Left lobe of liver (tissue), 2 donors: ENCODE measurements at places on chromosomes 12 and 14. TPM values are rescaled to one million over a fixed set of nuclear protein-coding genes. Genes with fewer than 3 reads are reported as not detected.

Gene MGST1
- 1,460 TPM for total RNA-seq

Gene NR1H4
- 61.6 TPM for total RNA-seq

Gene RNF212B
- total RNA-seq = not detected

Gene HOXC9
- not detected for total RNA-seq

Gene SCARB1
- total RNA-seq = 170 TPM

Gene AKT1
- 90.1 TPM for total RNA-seq

Gene RAB15
- 6.8 TPM for total RNA-seq

Gene OR6C76
- total RNA-seq = not detected

Gene TTC6
- 5.0 TPM for total RNA-seq

Gene LETMD1
- 36.6 TPM for total RNA-seq

Gene HELB
- 1.1 TPM for total RNA-seq

Gene TMEM233
- 0.18 TPM for total RNA-seq

Gene CLEC7A
- total RNA-seq = 1.2 TPM

DNA sequence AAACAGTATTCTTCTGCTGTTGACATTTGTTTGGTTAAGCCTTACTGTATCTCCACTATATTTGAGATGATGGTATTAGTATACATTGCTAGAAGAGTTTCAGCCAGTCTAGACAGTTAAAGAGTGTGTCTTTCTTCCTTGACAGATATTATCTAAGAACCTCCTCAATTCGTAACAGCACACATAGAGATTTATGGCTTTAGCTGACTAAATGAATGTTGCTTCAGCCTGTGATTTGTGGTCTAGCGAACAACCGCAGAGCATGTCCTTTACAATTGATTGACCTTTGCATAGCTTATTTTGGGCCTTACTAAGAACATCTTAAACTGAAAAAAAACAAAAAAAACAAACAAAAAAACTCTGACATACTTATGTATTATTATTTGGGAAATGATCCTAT is 122.2 kb downstream of the DAAM1 start:
- DNase-seq = no peak

GRCh38 chr12:14930299-14930698 is 8.0 kb downstream of the ERP27 start:
- no peak for DNase-seq

- DNase-seq = no peak
Measured at GRCh38 chr14:58465421-58465820, 37.9 kb downstream of the KIAA0586 start.

GRCh38 chr12:10289005-10289754 is 18.5 kb upstream of the KLRD1 start:
- no peak for DNase-seq

- no peak for DNase-seq
Measured at GRCh38 chr12:77294016-77294415, 228.6 kb upstream of the E2F7 start.

DNA sequence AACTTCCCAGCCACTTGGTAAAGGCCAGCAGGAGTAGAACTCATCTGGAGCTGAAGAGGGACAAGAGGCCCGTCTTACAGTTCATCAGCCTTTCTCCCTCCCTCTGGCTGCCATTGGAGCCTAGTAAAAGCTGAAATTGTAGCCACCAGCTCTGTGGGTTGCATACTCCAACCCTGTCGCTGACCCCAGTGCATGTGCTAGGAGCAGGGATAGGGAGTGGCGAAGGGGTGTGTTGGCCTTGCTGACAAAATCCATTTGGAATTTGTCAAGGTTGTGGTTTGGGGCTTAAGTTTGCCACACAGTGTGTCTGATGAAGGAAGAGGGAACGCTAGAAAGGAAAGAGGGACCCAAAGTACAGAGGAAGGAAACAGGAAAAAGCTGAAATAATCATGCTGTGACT is 4.0 kb upstream of the ARF3 start:
- no peak for DNase-seq

DNA sequence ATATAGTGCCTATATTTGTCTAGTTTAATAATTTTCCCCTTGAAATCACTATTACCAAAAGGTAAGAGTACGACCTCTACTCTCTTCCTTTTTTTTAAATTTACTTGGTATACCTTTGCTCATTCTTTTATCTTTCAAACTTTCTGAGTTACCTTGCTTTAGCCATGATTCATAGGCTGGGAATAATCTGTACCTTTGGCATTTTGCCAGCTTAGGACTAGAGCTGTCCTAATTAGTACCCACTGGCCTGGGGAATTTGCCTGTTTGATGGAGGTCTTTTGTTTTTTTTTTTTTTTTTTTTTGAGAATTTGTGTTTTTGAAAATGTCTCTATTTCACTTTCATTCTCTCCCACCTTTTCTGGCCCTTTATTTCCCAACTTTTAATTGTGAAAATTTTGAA is 8.7 kb upstream of the SLC4A8 start:
- DNase-seq = no peak

DNA sequence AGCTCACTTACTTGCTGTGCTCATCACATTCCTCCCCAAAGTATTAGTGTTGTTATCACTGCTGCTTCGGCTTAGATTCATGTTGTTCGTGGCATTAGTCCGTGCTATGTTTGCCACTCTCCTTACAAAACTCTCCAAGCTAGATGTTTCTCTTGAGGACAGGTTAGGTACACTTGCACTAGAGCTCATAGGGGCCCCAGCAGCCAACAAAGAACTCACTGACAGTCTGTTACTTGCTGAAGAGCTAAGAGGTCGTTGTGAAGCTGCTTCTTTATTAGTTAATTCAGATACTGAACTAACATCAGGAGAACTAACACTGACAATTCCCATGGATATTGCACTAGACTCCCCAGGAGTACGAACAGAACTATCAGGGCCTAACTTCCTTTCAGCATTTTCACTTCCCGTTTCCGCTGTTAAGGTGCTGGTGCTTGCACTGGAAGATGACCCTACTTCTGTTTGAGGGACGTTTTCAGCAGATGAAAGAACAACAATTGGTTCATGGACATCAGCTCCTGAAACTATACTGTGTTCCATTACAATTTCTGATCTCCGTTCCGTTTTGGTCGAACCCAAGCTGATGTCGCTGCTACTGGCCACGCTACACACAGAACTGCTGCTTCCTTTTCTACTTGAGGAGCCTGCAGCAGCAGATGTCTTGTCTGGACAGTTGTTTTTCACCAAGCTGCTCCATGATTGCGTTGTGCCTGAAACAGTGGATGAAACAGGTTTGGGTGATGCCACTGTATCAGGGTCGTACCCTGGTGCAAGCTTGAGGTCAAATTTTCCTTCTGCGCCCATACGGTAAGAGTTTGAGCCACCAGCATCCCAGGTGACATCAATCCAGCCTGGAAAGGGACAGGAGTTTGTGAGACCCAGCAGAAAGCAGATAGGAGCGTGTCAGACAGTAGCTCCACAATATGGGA is 78.7 kb downstream of the HECTD1 start:
- no peak for DNase-seq

GRCh38 chr14:72033365-72033764 is 101.1 kb downstream of the RGS6 start:
- DNase-seq = no peak

GRCh38 chr12:39354955-39355354 is 88.0 kb downstream of the KIF21A start:
- no peak for DNase-seq

DNA sequence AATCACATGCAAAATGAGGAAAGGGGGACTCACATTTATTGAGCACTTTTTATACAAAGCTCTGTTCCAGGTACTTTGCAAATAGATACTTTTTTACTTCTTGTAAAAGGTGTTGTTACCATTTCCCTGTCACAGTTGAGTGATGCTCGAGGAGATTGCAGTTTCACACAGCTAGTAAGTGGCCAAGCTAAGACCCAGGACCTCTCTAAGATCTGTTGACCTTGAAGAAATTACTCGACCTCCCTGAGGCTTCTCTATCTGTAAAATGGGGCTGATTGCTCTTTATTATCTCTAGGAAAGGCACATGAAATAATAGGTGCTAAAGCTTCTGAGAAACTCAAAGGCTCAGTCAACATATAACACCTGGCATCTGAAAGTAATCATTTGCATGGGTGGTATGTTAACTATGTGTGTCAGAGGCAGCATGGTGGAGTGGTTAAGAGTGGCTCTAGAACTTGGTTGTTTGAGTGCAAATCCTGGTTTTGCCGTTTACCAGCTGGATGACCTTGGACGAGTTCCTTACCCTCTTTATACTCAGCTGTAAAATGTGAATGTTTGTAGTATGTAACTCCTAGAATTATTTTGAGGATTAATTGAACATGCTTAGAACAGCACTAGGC is 41.5 kb downstream of the IFT81 start:
- DNase-seq = no peak

- no peak for DNase-seq
Measured at GRCh38 chr14:72118841-72119240, 186.6 kb downstream of the RGS6 start.

DNA sequence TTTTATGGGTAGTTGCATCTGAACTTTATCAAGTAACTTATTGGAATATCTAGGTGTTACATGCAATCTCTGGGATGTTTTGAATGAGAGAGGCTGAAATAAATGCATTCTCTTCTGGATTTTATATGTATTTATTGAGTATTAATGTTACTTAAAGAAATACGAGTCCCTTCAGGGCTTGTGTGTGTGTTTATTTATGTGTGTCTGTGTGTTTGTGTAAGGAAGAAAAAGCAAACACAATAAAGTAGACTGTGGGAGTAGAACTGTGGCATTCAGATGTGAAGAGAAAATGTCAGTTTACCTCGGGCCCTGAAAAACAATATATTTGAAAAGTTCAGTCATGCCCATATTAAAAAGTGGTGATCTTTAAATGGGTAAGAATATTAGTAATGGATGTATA is 250.5 kb downstream of the RPL10L start:
- DNase-seq = no peak

DNA sequence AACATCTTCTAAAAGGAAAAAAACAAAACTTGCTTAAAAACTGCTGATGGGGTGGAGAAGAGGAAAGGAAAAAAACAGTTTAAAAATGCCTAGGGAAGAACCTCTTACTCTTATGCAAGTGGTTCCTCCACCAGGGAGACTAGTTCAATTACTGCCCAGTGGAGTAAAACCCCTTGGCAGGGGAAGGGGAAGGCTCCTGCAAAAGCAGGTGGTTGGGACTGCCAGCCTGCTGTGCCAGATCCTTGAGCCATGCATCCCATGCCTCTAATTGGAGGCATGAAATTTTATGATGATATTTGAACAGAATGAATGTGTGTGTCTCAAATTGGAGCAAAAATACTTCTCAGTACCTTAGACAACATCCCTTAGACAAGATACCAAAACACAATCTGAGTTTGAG is 118.8 kb downstream of the FSCB start:
- no peak for DNase-seq

DNA sequence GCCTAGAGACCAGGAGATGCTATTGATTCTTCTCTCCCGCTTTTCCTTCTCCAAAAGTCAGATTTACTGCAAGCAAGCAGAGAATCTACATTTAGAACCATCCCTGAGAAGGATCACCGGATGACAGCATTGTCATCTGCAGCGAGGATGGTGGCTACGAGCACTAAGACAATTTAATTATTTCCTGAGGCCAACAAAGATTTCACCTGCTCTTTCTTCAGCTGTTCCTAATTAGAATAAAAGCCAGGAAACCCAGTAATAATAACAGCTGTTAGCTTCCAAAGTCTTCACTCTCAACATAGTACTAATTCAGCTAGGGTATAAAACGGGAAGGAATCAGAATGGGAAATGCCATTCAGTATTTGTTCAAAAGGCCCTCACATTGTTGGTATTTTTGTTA is 53.3 kb downstream of the TMTC1 start:
- DNase-seq = no peak

GRCh38 chr12:67456431-67456901 is 187.3 kb downstream of the CAND1 start:
- DNase-seq = no peak

DNA sequence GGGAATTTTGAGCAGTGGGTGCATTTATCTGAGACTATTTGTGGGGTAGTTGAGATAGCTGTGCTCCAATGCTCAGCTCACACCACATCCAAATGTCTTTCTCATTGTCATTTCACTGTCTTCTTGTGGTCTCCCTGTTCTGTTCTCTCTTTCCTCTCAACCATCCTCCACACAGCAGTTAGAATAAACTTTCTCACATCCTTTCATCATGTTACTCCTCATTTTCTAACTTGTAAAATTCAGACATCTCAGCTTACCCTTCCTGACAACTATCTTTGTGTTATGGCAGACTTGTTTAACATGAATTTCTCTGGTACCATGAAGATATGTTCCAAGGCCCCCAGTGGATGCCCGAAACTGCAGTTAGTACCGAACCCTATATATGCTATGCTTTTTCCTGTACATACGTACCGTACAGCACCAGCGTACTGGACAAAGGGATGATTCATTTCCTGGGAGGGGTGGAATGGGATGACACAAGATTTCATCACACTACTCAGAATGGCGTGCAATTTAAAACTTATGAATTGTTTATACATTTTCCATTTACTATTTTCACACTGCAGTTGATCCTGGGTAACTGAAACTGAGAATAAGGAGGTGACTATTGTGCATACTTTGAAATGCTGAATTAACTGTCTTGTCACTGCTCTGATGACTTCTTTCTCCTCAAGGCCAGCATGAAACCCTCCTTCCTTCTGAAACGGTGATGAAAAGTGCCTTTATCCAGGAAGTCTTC is 177.1 kb upstream of the SLC38A2 start:
- DNase-seq = no peak

DNA sequence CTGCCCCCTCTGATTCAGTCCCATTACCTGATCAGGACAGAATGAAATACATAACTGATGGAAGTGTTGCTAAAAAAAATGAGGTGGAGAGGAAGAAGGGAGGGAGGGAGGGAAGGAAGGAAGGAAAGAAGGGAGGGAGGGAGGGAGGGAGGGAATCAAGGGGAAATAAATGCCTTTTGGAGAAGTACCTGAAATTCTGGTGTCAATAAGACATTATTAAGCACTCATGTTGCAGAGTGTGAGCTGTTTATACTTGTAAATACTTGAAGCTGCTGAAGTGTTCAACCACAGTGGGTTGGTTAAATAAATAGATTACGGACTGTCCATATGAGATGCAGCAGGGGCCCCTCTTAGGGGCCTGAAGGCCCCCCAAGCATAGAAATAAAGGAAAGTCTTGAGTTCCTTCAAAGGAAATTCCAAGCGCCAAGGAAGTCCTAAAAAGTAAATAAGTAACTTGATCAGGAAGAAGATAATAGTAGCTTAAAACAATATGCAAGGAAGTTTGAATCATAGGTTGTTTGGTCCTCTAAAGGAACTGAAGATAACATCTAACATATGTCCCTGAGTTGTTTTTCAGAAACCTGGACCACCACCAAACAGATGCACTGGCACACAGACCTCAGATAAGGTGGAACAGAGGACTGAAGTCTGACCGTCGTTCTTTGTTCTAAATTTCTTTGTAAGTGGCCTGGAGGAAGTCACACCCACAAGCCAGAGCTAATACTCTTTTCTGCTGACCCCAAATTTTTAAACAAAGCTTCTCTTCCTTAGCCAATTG is 110.8 kb downstream of the SEC23A start:
- no peak for DNase-seq

GRCh38 chr14:104524726-104525125 is 54.8 kb upstream of the C14orf180 start:
- peak; percentile 23 for DNase-seq

GRCh38 chr14:64012720-64013119 is 159.9 kb downstream of the SYNE2 start:
- no peak for DNase-seq

- DNase-seq = no peak
Measured at GRCh38 chr12:46159309-46159901, 109.4 kb downstream of the SLC38A1 start.

- no peak for DNase-seq
Measured at GRCh38 chr12:100643246-100643645, 69.8 kb downstream of the GAS2L3 start.

- no peak for DNase-seq
Measured at GRCh38 chr14:77554816-77555599, 56.4 kb upstream of the ISM2 start.

- DNase-seq = no peak
Measured at GRCh38 chr12:76708296-76708695, 55.6 kb upstream of the ZDHHC17 start.

GRCh38 chr12:69274861-69275260 is 35.5 kb downstream of the CPSF6 start:
- no peak for DNase-seq
